ENCODE measurements at places on chromosomes 12 and 14.

- no peak for DNase-seq
These were observed 356 bp downstream of the OR4Q2 start for GRCh38 chr14:20002319-20002718.

GRCh38 chr12:104456417-104456949 is at the start of gene CHST11:
Gene CHST11, plus strand, starts transcription at chr12:104456948.
- DNase-seq = peak; percentile 66

DNA sequence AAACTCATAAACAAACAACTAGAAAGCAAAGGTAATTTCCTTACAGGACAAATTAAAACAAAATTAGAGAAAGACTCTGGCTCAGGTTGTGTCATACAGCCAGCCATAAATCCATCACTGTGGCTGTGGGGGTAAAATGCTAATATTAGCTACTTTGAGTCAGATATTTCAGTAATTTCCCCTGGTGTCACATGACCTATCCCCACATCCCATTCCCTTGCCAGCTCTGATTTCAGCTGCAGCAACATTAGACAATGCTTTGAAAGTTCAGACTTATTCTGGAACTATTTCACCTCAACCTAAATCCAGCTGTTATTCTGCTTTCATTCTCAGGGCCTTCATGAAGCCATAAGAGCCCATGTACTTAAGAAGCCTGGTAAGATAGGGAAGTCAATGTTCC is 55.3 kb downstream of the RPL10L start:
- no peak for DNase-seq

- DNase-seq = no peak
These were observed 81.4 kb upstream of the ARID2 start for GRCh38 chr12:45648070-45648469.

GRCh38 chr12:38785381-38785780 is 120.0 kb downstream of the CPNE8 start:
- DNase-seq = no peak

- no peak for DNase-seq
These were observed 11.5 kb upstream of the POC1B start for GRCh38 chr12:89537389-89537788.

- no peak for DNase-seq
These were observed 34.3 kb upstream of the TTC7B start for GRCh38 chr14:90850487-90850886.

DNA sequence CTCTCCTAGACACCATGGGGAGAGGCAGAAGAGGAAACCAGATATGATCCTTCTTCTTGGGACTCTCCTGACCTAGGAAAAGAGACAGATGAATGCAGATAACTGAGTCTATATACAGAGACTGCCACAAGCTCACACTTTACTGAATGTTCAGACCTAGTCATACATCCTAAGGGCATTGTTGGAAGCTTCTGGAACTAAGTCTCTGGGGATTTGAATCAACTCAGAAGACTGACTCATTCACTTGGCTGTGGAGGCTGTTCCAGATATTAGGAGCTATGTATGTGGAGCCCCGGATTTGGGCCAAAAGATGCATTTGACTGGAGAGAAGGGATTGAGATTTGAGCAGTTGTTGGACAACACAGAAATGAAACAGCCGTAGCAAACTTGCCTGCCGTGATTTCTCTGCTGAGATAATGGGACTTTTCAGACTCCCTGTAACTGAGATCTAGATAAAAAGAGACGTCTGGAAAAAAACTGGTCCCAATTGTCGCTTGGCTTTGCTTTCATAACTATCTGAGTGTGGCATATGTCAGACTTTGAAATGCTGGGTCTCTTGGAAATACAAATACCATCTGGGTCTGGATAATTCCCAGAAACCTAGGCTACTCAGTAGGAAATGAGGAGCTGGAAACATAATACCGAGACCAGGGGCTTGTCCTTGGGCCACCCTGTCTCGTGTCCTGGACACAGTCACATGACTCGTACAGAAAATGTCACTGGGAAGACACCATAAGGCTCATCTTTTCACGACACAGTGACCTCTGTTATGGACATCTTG is 396.8 kb downstream of the NUAK1 start:
- no peak for DNase-seq

DNA sequence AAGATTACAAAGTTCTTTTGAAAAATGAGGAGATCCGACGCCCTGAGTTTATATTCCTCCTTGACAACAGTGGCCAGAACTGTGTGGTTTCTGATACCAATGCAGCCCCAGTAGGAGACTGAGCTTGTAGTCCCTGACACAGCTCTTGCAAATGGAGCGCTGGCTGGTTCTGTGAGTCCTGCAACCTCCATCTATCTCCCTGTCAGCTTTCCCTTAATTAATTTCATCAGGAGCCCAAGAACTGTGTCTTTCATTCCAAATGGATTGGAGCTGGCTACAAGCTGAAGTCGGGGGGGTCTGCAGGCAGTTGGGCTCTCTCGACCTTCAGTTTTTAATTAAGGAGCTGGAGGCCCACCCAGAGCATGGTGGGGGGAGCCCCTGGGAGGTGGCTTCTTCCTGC is 160.6 kb downstream of the ADGRD1 start:
- DNase-seq = no peak

- DNase-seq = no peak
These were observed 59.1 kb upstream of the MED13L start for GRCh38 chr12:116336542-116337065.

GRCh38 chr12:47886510-47887240 is 18.1 kb downstream of the VDR start:
- DNase-seq = no peak

DNA sequence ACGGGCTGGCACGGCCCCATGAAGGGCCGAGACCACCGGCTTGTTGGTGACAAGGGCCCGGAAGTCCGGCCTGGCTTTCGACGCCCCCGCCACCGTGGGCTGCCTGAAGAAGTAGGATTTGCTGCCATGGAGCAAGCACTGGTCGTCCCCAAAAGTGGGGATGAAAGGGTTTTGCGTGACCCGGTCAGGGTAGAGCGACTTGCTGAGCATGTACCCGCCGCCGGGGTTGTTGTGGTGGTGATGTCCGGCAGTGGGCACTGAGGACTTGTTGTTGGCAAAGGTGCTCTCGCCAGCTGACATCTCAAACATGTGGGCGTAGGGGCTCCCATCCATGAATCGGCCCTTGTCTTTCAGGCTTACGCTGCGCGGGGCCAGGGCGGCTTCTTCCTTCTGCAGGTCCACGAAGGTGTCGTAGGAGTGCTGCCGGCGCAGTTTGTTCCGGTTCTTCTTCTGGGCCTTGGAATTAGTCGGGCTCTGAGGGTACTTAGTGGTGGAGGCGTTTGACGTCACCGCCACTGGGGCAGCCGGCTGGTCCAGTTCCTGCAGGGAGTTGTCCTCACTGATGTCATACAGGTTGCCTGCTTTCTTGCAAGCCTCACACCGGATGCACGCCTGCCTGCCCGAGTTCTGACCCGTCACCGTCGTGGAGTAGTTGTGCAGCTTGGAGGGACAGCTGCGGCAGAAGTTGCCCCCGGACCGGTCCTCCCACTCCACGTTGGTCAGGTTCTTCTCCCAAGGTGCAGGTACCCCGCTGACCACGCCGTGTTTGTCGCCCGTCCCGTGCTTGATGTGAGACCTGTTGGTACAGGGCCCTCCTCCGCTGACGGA is 366.6 kb downstream of the EMP1 start:
- DNase-seq = no peak

- DNase-seq = no peak
These were observed 41.2 kb downstream of the SLC39A9 start for GRCh38 chr14:69439521-69440270.

GRCh38 chr12:81998761-81999378 is 239.7 kb upstream of the PPFIA2 start:
- no peak for DNase-seq

DNA sequence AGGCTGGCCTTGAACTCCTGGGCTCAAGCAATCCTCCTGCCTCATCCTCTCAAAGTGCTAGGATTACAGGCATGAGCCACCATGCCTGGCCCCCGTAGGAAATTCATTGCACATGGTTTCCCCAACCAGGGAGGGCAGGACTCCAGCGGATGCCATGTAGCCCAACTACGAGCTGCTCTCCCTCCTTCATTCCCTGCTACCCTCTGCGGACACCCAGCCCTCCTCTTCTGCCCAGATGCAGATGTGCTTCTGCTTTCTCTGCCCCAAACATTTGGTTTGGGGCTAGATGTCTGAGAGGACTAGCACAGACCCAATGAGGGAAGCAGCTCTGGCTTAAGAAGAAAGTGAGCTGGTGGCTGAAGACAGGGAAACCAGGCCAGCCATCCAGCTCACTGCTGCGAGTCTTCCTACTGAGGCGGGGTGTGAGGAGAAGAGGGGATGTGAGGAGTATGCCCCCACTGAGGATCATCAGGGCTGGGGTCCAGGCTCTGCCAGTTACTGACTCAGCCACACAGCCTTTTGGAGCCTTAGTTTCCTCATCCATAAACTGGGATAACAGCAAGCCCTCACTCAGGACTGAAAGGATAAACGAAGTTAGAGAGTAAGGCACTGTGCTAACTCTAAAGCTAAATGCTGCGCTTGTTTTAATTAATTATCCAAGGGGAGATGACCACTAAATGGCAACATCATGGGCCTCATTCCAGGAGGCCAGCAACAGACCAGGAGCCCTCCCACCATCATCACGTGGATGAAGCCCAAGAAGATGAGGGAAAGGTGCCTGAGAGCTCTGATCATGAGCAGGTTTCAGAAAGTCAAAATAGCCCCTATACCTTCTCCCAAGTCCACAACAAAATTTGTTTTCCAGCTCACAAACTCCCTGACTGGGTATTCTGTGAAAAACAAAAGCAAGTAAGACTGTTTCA is 10.9 kb downstream of the CTDSP2 start:
- DNase-seq = no peak

DNA sequence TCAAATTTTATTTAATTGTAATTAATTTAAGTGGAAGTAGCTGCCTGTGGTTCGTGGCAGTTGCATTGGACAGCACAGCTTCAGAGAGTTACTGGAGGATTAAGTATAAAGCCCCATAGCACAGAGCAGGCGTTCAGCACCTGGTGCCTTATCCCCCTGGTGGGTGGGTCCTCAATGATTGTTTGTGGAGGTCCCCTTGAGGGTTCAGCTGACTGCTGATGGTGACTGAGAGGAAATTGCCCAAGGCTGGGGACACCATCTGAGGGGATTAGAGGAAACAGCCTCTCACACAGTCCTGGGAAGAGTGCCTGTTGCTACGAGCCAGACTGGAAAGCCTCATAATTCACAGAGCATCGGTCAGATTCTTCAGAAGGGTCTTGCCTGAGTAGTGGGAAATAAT is 83.4 kb upstream of the NOS1 start:
- no peak for DNase-seq

DNA sequence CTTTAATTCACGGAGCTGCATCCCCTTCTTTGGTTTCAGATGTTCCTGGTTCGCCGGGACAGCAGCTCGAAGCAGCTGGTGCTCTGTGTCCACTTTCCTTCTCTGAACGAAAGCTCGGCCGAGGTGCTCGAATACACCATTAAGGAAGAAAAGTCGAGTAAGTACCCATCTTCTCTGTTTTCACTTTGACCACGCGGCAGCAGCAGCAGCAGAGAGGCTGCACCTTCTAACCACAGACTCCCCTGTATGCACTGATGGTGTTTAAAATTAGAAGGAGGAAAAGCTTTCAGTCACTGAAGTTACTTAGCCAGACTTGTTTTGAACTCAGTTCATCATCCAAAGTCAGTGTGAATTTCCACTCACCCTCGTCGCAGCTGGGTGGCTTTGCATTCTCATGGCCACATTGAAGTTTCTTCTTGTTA is 63.8 kb downstream of the RIN3 start:
- no peak for DNase-seq

GRCh38 chr14:77343662-77344061 is 22.8 kb downstream of the GSTZ1 start:
- DNase-seq = no peak

DNA sequence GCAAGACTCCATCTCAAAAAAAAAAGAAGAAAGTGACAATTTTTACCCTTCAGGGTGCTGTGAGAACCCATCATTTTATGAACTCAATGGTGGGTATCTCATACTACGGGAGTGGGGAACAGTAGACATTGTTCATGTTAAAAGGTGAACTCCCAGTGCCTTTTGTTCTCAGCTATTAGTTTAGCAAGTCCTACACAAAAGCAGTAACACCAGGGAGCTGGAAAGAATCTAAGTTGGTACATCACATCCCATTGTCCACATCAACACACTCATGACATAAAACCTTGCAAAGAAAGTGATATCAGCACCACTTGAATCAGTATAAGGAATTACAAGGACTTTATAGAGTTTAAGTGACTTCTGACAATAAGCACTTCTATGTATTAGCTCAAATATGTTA is 47.4 kb upstream of the ABCC9 start:
- no peak for DNase-seq

DNA sequence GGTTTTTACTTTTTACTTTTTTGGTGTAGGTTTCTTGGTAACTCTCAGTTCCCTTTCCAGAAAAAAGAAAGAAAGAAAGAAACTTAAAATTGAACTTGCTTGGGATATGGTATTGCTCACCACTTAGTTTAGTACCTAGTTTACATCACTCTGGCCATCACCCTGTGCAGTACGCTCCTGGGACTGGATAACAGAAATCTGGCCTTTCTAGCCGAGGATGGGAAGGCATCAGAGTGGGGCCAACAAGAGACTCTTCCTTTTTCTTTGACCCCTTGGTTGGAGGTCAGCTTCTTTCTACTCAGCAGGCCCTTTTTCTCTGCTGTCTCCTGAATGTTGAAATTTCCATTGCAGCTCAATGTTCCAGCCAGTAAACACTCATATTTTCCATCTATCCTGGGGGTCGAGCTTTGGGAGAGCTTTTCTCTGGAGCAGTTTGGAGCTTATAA is 156.6 kb downstream of the TGFB3 start:
- no peak for DNase-seq

DNA sequence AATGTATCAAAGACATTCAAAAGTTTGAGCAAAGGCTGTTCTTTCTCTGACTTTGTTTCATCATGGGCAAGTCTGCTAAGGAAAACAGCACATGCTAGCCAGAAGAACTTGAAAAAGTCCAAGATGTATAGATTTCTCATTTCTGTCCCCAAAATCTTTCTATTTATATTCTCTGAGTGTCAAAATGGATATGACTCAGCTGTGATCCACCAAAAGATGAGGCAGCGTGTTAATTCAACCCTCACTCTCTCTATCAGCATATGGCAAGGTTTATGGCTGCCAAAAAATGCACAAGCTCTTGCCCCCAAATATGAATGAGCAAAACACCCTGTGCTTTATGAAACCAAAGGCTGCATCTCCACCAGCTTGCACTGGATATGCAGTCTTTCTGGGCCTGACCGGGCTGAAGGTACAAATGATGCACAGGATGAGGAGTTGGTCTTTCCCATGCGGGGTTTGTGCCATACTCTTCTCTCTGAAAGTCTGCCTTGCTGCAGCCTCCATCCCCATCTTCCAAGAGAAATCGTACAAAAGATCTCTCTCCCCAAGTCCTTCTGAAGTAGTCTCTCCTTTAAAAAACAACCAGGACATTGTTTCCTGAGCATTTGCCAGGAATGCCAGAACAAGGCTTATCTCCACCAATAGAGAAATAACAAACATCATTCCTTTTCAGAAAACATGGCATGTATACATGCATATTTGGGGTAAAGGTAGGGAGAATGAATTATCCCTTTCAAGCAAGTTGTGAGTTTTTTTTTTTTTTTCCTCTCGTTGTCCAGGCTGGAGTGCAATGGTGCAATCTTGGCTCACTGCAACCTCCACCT is 203.4 kb downstream of the TMX1 start:
- DNase-seq = no peak

GRCh38 chr12:131808744-131809371 is 19.3 kb upstream of the MMP17 start:
- DNase-seq = no peak

Data from Caco-2 (cell line).